ENCODE measurements at places on chromosomes 1 and 21.

GRCh38 chr21:44377201-44377921 is 23.9 kb downstream of the TRPM2 start:
- DNase-seq, result no peak

GRCh38 chr21:41338455-41338854 is 21.9 kb downstream of the FAM3B start:
- DNase-seq, result no peak

GRCh38 chr1:9760824-9761223 is 62.9 kb downstream of the CLSTN1 start:
- no peak for DNase-seq

DNA sequence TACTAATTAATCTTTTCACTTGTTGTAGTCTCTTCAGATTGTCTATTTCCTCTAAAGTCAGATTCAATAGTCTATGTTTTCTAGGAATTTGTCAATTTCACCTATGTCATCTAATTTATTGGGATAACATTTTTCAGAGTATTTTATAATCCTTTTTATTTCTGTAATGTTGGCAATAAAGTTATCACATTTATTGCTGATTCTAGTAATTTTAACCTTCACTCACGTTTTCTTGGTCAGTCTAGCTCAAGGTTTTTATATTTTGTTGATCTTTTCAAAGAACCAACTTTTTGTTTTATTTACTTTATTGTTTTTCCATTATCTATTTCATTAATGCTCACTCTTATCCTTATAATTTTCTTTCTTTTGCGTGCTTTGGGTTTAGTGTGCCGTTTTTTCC is 97.9 kb upstream of the GNG12 start:
- no peak for DNase-seq

DNA sequence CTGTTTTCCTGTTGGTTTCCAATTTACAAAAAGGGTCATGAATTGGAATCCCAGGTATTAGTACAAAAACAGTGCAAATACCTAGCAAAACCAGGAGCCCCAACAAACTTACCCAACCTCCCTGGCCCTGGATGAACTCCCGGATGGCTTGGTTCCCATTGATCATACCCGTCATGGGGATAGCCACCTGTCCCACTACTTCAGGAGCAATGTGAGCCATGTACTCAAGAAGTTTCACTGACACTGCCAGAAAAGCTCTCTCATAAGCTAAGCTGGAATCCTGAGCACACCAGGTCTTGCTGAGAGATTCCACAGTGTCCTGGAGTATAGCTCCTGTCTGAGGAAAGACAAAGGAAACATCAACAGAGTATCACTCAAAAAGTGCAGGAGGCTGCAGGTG is 5.7 kb downstream of the BCL2L15 start:
- DNase-seq, result no peak
